ENCODE measurements at places on chromosomes 16 and 17.

DNA sequence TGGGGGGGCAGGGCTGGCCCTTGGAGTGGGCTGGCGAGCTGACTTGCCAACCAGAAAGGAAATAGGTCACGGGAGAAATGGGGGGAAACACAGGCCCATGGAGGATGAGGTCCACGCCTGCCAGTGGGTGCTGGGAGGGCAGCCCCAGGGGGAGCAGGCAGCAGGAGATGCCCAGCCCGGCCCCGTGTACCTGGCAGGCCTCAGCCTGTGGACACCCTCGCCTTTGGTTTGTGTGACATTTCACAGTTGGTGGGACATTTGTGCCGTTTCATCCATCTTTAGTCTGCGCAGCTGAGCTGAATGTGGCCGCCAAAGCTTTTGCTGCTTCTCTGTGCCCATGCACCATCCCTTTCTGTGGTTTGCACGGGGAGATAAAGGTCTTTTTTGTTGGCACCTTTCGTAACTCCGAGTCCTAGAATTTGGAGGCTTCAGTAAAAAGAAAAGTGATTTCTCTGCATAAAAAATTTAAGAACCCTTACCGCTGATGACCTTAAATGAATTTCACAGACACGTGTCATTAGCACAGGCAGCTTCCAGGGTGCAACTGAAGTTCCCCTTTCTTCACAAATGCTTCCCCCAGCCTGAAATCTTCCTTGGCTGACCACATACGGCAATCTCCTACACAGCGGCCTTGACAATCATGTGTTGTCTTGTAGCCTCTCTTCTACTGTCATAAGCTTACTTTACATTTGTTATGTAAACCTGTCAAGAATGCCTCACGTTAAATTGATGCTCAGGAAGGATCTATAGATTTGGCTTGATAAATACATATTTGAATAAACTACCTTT is 193.6 kb downstream of the RPTOR start:
- DNase-seq, result no peak

- DNase-seq, result no peak
These were observed 83.3 kb downstream of the C16orf95 start for GRCh38 chr16:87233928-87234327.

GRCh38 chr16:57123974-57124674 is 31.7 kb downstream of the CPNE2 start:
- no peak for DNase-seq

GRCh38 chr16:80019395-80019794 is 418.9 kb upstream of the MAF start:
- DNase-seq, result no peak

Measured in right atrium auricular region (tissue), 2 donors.